ENCODE measurements at places on chromosomes 3 and 15.

GRCh38 chr3:45976191-45977091 is 19.2 kb downstream of the FYCO1 start:
- DNase-seq: no peak

DNA sequence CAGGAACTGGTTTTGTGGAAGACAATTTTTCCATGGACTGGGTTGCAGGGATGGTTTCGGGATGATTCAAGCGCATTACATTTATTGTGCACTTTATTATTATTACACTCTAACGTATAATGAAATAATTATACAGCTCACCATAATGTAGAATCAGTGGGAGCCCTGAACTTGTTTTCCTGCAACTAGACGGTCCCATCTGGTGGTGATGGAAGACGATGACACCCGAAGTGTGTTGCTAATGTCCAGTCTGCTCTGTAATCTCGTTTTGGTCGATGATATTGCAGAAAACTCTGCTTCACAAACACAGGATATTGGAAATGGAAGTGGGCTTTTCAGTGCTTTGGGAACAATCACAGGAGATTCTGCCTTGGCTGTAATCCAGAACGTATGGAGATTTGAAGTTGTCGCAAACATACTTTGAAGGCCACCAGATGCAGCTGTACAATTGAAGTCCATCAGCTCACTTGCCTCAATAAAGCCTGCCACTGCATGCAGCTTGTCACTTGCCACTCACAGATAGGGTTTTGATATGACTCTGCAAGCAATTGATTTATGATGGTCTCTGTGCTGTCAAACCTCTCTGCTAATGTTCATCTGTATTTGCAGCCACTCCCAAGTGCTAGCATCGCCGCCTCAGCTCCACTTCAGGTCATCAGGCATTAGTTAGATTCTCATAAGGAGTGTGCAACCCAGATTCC is 141.7 kb downstream of the TJP1 start:
- DNase-seq: no peak

DNA sequence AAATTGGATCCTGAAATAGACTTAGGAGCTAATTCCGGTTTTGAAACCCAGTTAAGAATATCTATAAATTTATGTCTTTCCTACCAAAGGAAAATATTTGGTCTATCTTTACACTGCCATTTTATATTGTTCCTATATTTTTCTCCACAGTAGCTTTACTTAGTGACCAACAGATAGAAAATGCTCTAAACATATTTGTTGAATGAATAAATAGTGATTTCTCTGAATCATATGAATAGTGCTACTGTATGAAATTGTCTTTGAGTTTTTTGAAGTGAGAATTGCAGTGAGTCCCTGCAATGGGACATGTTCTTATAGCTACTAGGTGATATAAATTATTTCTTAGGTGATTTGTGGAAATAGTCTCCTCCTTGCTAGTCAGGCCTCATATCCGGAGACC is 18.5 kb upstream of the EID1 start:
- no peak for DNase-seq

DNA sequence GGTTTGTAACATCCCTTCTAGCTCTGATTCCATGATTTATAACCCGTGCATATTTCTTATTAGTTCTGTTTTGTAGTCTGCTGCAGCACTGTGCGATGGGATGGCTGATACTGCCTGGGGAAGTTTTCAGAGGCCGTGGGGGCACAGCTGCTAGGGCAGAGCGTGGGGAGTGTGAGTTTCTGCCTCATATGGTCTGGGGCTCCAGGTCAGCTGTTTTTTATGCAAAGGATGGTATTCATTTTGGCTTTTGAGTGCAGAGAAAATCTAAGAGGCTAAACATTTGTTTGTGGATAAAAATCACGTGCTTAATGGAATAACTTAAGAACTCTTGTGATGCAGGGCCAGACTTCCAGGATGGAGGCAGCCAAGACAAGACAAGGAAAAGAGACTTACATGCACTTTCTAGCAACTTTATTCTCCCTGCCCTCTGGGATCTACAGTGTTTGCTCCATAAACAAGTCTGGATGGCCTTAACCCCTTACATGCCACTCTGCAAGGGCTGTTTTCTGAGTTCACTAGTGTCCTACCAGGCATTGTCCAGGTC is 45.5 kb upstream of the CFAP161 start:
- no peak for DNase-seq

- DNase-seq: no peak
Observed at GRCh38 chr3:49492969-49493368, 22.9 kb downstream of the DAG1 start.

- DNase-seq: no peak
Observed at GRCh38 chr3:37859354-37859753, 2.3 kb upstream of the CTDSPL start.

GRCh38 chr3:113409676-113410075 is 31.6 kb downstream of the CFAP44 start:
- DNase-seq: no peak

DNA sequence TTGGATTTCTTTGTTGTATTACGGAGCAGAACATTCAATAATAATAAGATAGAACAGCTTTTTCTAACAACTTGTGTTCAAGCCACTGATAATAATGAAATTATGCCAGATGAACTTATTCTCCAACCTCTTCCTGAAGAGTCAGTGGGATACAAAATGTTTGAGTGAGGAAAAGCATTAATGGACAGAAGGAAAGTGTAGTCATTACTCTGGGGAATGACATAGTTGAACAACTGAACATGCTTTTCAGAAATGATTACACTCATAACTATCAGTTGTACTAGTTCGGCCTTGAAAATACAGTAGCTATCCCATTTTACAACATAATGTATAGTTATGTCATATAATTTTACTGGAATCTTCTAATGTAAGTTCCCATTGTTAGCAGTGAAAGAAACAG is 55.9 kb downstream of the ALCAM start:
- no peak for DNase-seq
